Brain pericyte (primary cell): ENCODE measurements at places on chromosomes 1 and 21.

DNA sequence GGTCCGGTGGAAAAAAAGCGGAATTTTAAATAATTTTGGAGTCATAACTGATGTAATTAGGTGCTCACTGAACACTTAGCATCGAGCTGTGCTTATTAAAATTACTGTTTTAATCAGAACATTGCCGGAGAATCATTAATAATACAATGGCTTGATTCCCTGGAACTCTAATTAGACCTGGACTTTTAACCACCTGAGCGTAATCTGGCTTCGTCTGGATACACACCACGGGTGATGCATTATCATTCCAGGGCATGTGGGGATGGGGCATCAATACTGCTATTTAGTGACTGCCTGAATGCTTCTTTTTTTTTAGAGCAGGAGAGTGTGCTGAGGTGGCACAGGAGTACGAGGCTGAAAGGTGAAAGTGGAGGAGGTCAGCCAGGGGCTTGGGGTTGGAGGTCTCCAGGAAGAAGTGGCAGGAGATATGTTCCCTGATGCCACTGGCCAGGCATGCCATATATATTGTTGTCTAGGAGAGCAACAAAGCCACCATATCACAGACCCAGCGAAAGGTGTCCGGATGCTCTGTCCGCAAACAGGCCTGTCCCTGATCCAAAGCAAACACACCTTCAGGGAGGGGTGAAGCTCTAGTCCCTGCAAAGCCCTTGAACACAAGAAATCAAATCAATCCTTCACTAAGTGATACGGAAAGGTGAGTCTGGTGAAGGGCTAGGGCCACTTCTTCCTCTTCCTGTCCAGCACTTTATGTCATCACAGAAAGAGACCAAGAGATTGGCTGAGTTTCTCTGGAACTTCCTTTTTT, 125.2 kb downstream of the PLXNA2 start:
- no peak for DNase-seq

DNA sequence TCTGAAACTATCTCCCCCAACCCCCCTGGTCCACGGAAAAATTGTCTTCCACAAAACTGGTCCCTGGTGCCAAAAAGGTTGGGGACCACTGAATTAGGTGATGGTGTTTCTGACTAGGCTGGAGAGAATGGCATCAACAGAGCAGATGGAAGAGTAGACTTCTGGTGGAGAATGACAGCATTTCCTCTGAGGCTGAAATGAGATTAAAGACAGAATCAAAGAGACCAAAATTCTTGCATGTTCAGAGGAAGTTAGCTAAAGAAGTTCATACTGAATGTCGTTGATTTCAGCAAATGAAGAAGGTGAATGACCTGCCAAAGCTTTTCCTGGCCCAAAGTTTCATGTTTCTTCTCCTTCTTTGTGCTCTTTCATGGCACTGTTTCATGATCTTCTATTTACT, 188.2 kb upstream of the RUNX1 start:
- DNase-seq: no peak

GRCh38 chr1:228176024-228176395, 10.4 kb downstream of the IBA57 start:
- no peak for DNase-seq

GRCh38 chr1:32998064-32998463, 33.5 kb upstream of the RNF19B start:
- DNase-seq: no peak

GRCh38 chr21:44084496-44085241, 22.5 kb upstream of the PWP2 start:
- DNase-seq: no peak

DNA sequence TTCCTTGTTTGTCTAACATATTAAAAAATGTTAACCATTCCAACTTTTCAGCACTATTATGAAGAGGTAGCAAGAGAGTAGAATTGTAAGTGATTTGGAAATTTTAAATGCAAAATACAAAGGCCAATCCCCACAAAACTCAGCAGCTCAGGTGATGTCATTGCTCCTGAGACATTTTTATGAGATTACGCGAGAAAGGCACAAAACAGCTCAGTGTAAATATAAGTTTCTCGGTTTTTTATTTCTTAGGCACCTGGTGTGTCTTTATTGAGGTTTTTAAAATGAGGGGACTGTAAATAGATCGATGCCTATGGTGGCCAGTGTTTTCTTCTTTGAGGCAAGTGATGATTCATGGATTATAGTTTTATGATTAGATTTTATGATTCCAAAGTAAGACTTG, 6.1 kb downstream of the ABCG1 start:
- no peak for DNase-seq

DNA sequence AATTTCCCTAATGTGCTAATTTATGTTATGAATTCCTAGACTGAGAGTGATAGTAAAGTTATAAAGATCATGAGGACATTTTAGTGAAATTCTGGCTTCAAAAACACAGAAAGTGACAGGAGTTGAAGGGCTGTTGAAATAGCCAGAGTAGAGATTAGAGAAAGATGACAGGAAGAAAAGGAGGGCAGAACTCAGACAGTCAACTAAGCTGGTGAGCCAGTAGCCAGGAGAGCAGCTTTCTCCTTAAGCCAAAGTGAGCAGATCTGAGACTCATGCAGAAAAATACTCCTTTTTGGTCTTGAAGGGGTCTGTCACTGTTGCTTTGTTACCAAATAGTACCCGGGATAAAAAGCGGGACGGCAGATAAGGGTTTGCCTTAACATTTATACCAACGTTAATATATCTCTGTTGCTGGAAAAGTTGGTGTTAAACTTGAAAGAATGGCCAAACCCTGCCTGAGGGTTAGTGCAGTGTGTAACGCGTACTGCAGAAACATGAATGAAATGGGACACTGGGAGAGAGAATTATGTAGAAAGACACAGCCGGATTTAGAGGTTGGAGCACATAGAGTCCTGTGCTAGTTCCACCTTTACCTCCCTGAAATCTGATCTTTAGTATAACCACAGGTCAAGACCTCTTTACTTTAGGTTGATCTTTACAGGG, 12.8 kb downstream of the AHCYL1 start:
- DNase-seq: no peak

- DNase-seq: no peak
Measured at GRCh38 chr1:180190091-180190490, 35.4 kb downstream of the QSOX1 start.

DNA sequence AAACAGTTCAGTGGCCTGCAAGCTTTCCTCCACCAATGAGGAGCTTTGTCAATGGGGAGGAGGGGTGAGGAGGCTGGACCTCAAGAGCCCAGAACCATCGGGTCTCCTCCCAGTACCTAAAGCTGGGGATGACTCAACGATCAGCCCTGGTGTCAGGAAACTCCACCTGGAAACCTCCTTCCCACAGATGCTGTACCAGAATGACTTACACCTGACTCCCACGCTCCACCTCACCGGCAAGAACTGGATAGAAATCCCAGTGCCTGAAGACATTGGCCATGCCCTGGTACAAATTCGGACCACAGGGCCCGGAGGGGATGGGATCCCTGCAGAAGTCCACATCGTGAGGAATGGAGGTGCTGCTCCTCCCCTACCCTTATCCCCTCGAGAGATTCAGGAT, 11.4 kb downstream of the TMEM81 start:
- no peak for DNase-seq

- no peak for DNase-seq
Measured at GRCh38 chr21:46211786-46212720, 16.5 kb downstream of the LSS start.
